ENCODE measurements at places on chromosomes 6 and 20. TPM values are rescaled to one million over a fixed set of nuclear protein-coding genes. Genes with fewer than 3 reads are reported as not detected.

- DNase-seq, result no peak
Measured at GRCh38 chr20:10323729-10324128, 105.1 kb downstream of the SNAP25 start.

GRCh38 chr6:159301810-159302593, 132.8 kb downstream of the FNDC1 start:
- no peak for DNase-seq

DNA sequence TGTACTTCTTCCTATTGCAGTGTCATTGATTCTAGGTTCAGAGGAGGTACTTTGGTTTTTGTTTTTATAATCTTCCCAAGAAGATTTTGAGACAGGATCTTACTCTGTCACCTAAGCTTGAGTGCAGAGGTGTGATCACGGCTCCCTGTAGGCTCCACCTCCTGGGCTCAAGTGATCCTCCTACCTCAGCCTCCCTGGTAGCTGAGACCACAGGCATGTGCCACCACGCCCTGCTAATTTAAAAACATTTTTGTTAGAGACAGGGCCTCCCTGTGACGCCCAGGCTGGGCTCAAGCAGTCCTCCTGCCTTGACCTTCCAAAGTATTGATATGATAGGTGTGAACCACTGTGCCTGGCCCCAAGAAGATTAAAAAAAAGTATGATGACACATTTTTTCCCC, 3.4 kb upstream of the SLC17A5 start:
- no peak for DNase-seq

GRCh38 chr6:75504465-75505222, 11.0 kb upstream of the FILIP1 start:
- DNase-seq, result no peak

METTL24 gene
- 1.2 TPM for total RNA-seq

GRCh38 chr20:33095249-33095648, 15.8 kb downstream of the BPIFB4 start:
- DNase-seq, result no peak

IPCEF1 gene
- 1.7 TPM for total RNA-seq

DNA sequence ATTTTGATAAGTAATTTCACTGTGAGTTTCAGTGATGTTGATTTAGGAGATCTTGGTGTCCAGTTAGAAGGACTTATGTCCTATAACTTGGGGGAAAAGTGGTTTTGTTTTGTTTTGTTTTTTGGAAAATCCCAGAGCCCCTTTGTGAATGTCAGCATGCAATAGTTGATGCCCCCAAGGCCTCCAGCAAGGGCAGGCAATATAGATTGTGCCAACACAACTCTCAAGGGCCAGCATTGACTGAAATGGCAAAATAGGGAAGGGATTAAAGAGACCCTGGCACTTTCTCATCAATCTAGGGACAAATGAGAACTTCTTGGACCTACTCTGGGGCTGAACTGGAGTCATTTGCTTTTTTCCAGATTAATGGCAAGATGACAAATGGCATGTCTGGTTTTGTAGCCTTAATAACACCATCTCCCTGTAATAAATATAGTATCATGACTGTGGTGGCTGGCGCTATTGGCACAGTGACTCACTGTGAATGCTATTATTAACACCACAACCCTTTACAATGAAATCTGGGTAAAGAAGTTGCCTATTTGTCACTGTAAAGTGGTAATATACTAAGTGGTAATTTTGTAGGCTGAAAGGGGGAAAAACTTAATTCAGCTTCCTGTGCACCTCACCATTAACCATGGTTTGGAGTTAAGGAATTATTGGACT, 51.8 kb downstream of the ABRACL start:
- DNase-seq, result no peak

GRCh38 chr6:14518515-14519217, 401.1 kb downstream of the CD83 start:
- no peak for DNase-seq

GRCh38 chr20:2907519-2907918, 34.2 kb downstream of the PTPRA start:
- DNase-seq, result no peak

DNA sequence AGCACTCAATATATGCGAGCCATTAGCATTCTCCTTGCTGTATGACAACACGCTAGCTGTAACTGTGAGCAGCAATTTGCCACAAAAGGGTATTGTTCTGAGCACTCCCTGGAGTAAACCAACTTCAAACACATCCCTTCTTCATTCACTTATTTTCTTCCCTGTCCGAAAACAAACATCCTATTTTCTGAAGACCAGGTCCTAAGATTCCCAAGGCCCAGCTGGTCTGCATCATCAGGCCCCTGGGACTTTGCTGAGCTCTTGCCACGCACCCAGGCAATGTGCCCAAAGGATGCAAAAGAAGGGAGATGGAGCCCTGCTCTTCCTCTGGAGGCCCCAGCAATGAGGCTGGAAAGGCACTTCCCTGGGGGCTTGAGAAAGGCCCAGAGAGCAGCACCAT, 118.1 kb downstream of the PREX1 start:
- DNase-seq, result no peak

DNA sequence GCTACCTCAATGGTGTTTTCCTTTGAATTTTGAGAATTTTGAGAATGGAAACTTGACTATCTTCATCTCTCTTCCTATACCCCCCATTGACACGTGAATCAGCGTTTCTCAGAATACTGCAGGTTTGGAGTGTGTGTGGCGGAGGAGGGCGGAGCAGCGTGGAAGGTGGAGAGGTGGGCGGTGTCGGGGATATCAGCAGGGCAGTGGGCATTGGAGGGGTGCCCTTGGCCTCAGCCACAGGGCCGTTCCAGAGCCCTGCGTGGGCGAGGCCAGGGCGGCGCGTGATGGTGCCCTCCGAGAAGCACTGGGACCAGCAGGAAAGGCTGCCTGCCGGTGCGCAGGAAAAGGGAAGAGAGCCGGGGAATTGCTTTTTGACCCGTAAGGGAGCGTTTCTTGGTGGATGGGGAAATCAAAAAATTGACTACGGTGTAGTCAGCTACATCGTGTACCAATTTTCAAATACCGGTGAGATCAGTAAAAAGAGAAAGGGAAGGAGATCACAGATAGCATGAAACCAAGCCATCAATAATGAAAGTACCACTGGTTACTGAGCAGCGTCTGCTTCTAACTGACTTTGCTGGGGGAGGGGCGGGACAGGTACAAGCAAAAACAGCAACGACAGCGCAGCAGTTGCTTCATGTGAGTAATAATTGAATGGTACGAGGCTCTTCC, 82.7 kb upstream of the DUSP22 start:
- DNase-seq, result no peak

DDO gene
- total RNA-seq, result 37.6 TPM

- no peak for DNase-seq
Measured at GRCh38 chr20:41135187-41135887, 2.0 kb upstream of the PLCG1 start.

DNA sequence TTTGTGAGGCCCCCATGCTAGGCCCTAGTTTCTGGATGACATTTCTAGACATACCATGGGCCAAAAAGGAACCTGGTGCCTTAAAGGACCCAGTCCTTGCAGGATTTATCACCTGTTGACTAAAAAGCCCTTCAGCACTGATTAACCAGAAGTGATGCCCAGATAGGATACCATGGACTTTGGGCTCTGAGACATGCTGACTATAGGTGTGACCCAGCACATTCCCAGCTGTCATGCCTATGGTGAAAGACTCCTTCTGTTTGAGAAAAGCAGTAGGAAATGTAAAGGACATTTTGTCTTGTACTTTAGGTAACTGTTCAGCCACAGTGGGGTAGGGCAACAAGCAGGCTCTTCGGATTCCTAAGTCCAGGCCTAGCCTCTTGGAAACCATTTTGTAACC, 724.2 kb downstream of the CD109 start:
- no peak for DNase-seq

GRCh38 chr6:137265561-137266308, 46.5 kb upstream of the IFNGR1 start:
- DNase-seq, result no peak

BMP7 gene
- 19.9 TPM for total RNA-seq

DEF6 gene
- 1.0 TPM for total RNA-seq

DNA sequence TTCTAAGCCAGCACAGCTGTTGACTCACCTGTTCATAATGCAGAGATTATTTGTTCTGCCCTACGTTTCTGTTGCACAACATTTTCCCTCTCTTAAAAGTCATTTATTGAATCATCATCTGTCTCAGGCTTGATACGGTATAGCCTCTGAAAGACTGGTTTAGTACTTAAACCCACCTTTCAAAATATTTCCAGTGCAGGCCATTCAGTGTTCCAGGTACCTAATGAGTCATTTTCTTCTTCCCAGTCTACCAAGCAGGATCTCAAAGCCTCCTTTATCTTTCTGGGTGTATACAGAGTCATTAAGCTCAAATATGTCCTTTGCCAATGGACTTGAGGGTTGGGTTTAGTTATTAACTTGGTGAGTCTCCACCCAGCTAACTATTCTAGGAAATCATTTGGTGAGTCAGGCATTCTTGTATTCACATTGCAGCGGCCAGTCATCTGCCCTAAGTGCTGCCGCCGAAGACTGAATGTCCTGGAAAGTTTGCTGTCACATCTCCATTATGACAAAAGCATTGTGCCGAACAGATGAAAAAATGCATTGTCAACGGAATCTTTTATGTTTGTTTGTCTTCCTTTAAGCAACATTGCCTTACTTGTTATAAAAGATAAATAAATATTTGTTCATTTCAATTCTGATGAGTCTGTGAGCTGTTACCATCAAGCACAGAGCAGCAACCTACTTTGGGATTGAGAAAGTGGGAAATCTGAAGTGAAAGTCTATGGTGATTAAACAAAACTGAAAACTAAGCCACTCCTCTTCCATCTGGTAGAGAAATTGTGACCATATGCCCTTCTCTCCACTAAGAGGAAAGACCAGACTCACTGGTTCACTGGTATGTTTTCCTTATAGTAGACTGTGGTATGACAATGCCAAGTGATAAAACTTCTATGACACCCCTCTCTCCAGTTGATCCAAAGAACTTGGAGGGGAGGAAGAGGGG, 14.3 kb upstream of the FAM135A start:
- DNase-seq, result no peak

DNA sequence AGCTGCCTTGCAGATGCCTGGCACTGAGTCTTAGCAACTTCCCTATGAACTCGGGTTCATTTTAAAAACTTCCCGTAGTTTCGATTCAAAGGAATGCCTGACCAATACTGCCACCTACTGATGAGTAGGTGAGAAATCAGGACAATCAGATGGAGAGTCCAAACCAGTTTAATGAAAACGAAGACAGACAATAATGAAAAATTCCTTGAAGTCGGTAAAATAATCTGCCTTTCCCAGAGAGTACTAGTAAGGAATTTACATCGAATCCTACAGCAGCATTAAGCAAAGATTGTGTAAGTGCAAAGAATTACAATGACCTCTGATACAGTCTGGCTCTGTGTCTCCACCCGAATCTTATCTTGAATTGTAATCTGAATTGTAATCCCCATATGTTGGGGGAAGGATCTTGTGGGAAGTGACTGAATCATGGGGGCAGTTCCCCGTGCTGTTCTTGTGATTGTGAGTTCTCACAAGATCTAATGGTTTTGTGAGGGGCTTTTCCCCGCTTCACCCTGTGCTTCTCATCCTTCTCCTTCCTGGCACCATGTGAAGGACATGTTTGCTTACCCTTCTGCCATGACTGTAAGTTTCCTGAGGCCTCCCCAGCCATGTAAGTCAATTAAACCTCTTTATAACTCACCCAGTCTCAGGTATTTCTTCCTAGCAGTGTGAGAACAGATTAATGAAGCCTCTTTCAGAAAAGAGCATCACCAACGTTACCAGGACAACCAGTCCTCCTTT, 134.4 kb downstream of the ARHGAP18 start:
- no peak for DNase-seq

GRCh38 chr6:6962086-6962485, 145.7 kb upstream of the RREB1 start:
- no peak for DNase-seq

GRCh38 chr6:117399924-117400323, 25.8 kb downstream of the ROS1 start:
- DNase-seq, result no peak

- no peak for DNase-seq
Measured at GRCh38 chr20:48319943-48320584, 507.7 kb downstream of the PREX1 start.

FLRT3 gene
- 0.05 TPM for total RNA-seq

Measured in left ventricle myocardium inferior (tissue), 1 donor.